ENCODE measurements at places on chromosomes 6 and 20. TPM values are rescaled to one million over a fixed set of nuclear protein-coding genes. Genes with fewer than 3 reads are reported as not detected.

DNA sequence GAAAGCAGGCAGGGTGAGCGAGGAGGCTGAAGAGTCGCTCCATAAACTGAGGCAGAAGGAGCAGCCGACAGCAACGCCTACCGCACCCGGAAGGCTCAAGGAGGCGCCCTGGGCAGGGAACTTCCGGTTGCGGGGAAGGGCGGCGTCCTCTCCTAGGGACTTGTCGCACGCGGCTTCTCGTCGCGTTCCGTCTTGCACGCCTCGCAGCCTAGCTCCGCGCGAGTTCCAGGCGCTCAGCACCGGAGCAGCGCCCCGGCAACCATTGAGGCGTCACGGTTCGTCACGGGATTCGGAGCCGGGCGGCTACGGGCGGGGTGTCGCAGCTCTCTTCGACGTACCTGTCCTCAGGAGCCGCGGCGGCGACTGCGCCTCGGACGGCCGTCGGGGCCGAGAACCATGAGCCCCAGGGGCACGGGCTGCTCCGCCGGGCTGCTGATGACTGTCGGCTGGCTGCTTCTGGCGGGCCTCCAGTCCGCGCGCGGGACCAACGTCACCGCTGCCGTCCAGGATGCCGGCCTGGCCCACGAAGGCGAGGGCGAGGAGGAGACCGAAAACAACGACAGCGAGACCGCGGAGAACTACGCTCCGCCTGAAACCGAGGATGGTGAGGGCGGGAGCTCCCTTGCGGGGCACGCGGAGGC, at the start of gene SPACA1:
TSS of gene SPACA1 (plus strand) at position 332 of the 641 bp plus-strand sequence. CDS start at position 397, 65 bp downstream.
- no peak for DNase-seq

- no peak for DNase-seq
Observed at GRCh38 chr6:148869585-148869984, 122.8 kb downstream of the UST start.

- no peak for DNase-seq
Observed at GRCh38 chr20:36614781-36615557, 9.4 kb downstream of the RAB5IF start.

MYB gene
- total RNA-seq: not detected

DEFB124 gene
- not detected for total RNA-seq

GRCh38 chr6:131770776-131771175, 37.0 kb upstream of the ENPP1 start:
- no peak for DNase-seq

DNA sequence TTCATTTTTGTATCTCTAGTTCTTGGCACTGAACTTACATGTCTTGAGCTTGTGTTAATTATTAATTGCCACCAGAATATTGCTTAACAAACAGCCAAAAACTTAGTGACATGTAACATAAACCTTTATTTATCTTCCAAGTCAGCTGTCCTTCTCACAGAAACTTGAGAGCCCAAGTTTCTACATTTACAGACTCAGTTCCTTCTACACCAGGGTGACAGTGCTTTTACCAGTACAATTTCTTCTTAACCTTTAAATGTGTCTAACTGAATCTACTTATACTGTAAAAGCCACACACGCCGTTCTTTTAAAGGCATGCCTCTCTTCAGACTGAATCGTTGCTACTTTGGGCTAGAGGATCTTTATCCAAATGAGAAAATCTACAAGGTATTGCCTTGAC, 539.2 kb downstream of the GRIK2 start:
- no peak for DNase-seq

HLA-DQA2 gene
- total RNA-seq: 0.36 TPM

- no peak for DNase-seq
Observed at GRCh38 chr6:56790414-56790813, 147.7 kb upstream of the DST start.

DNA sequence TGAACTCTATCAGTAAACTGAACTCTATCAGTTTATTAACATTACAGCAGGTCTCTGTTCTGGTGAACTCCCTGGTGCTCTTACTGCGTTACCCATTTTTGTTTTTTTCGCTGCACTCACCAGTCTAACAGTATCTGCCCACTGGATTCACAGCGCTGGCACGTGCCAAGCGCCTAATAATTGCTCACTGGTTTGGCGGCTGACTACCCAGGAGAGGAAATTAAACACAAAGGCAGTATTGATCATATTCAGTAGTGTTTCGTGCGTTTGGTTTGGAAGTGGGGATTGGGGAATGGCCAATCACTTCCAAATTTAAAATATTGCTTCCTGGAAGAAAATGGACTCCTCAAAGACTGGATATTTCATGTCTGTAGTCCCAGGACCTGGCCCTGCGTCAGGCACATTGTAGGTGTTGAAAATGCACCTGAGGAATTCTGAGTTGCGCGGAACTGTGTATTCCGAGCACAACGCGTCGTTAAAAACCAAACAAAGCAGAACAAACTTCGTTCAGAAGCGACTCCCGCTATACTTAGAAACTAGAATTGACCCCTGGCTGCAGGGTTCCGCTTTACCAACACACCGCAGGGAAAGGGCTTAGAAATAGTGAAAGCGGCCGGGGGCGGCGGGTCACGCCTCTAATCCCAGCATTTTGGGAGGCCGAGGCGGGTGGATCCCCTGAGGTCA, 1.1 kb upstream of the RPS12 start:
- DNase-seq: peak; percentile 72

DNA sequence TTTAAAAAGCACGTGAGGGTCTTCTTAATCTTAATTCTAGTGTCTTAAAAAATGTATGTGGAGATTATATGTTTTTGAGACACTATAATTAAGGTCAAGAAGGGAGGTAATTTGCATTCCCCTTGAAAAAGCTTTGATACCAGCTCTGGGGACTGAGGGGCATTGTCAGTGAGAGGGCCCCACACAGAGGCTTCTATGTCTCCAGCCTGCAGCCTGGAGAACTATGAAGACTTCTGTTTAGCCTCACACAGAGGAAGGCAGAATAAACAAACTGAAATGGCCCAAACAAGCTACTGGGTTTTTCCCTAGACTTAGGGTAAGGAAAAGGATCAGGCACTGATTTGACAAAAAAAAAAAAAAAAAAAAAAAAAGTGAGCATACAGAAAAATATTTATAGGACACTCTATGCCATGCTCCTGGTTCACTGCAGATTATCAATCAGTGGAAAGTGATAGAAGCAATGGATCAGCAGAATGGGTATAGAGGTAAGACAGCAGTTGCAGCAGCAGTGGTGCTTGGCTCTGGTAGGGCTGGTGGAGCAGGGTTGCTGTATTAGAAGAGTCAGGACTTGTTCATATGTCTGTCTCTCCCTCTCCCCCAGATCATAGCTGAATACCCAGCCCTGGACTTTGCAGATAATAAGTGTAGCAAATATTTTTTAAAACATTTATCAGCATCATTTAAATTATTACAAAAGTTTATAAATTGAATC, 85.4 kb downstream of the KLHL32 start:
- DNase-seq: no peak

ARFGEF3 gene
- total RNA-seq: 3.0 TPM

DNA sequence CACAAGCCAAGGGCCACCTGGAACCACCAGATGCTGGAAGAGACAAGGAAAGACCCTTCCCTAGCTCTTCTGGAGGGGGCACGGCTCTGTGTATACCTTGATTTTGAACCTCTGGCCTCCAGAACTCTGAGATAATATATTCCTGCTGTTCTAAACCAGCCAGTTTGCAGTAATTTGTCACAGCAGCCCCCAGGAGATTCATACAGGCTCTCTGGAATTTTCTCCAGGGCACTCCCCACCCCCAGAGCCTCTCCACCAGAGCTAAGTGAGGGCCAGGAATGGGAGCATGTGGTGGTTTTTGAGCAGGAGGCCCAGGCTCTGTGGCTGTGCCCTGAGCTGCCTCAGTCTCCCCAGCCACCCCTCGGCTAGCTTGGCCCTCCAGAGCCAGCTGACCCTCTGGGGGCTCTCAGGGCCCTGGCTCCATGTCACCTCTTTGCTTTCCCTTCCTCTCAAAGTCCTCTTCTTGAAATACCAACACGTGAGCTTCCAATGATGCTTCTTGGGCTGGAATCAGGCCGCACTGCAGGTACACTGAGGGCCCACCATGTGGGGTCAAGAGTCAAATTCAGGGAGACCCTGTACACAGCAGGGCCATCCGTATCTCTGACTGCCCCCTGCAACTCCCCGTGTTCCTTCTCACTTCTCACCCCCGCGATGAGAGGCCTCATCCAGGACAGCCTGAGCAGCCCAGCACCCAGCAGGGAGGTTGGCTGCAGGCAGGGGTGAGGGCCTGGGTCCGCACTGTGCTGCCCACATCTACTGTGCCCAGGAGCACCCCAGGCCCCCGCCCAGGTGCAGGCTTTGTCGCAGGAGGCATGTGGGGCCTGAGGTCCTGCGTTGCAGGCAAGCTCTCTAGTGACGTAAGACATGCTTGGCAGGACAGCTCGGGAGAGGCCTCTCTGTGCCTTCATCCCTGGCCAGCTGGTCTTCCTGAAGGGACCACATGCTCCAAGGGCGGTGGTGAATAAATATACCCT, 155.5 kb downstream of the ANKRD60 start:
- DNase-seq: no peak

Data from sigmoid colon (tissue), 7 donors.